ENCODE measurements at places on chromosomes 12 and 14.

DNA sequence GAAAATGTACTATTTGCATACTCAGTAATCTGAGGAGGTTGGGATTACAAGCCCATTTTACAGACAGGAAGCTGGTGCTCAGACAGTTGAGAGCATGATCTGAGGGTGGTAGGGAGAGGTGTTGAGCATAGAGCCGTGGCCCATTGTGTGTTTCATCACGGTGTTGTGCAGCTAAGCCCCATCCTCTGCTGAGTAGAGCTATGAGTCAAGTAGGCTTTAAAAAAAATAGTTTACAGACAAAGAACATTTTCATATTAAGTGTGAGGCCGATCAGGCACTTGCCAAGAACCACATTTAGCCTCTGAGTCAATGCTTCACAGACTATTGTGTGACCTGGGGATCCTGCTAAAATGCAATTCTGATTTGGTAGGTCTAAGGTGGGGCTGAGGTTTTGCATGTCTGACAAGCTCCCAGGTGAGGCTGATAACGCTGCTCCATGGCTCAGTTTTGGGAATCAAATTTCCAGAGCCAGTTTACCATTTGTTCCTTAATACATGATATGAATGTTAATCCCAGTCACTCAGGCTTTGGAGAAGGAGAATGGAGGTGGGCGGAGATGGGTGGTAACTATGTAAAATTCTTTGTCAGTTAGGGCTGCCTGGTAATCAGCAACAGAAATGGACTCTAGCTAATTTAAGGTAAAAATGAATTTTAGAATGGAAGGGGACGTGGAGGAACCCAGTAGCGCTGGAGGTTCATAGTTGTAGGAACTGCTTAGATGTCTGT, 22.2 kb downstream of the ZNF664 start:
- no peak for DNase-seq

- peak; percentile 6 for DNase-seq
Measured at GRCh38 chr14:31692376-31692781, 131.2 kb downstream of the NUBPL start.

GRCh38 chr14:55693904-55694303, 113.9 kb downstream of the KTN1 start:
- DNase-seq, result no peak

GRCh38 chr12:68453876-68454275, 121.7 kb upstream of the MDM1 start:
- no peak for DNase-seq

DNA sequence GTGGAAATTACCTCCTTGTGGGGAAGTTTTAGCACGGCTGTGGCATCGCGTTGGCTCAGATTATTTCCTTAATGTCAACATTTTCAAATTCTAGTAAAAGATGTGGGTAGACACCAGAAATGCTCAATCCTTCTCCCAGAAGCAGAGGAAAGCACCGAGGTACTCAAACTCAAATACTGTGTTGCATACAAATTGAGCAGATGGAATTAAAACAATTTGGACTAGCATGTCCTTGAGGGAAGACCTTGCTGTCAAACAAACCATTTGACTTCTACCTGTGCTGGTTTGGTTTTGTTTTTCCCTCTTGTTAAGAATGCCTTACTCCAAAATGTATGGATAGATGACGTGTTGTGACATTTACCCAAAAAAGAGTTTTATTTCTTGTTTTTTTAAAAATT, 136.4 kb downstream of the CNTN1 start:
- no peak for DNase-seq

DNA sequence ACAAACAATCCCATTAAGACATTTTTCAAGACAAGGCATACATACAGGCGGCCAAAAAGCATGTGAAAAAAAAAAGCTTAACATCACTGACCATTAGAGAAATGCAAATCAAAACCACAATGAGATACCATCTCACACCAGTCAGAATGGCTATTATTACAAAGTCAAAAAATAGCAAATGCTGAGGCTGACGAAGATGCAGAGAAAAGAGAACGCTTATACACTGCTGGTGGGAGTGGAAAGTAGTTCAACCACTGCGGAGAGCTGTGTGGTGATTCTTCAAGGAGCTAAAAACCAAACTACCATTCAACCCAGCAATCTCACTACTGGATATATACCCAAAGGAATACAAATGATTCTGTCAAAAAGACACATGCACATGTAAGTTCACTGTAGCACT, 216.7 kb downstream of the FOXG1 start:
- DNase-seq, result no peak

DNA sequence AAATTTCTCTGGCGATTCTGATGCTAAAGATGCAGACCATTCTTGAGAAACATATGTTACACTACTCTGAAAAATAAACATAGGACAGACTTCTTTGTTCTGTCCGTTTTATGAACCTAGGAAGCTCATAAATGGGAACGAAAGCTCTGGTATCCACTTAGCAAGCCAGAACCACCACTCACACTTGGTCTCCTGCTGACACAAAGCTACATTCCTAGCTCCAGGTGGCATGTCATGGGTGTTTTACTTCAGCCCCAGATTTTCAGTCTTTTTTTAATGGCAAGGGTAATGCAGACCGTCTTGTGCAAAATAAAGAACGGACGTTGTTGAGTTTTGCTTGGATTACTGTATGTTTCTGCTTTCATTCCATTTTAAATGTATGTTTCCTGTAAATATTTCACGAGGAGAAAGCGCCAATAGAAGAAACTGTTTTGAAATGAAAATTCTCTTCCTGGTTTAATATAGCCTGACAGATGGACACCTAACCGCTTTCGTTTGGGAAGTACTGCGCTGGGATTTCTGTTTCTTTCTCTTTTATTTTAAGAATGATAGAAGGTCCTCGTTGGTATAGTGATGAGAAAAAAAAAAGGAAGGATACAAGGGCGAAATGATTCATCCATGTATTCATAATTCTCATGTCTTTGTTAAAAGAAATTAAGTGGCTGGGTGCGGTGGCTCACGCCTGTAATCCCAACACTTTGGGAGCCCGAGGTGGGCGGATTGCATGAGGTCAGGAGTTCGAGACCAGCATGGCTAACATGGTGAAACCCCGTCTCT, 871 bp upstream of the COQ5 start:
- peak; percentile 60 for DNase-seq

- DNase-seq, result no peak
Measured at GRCh38 chr12:108784270-108784669, 53.0 kb upstream of the CORO1C start.

- no peak for DNase-seq
Measured at GRCh38 chr12:16291032-16291431, 13.5 kb upstream of the SLC15A5 start.

GRCh38 chr14:75234173-75235115, 44.2 kb upstream of the FOS start:
- DNase-seq, result peak; percentile 82

DNA sequence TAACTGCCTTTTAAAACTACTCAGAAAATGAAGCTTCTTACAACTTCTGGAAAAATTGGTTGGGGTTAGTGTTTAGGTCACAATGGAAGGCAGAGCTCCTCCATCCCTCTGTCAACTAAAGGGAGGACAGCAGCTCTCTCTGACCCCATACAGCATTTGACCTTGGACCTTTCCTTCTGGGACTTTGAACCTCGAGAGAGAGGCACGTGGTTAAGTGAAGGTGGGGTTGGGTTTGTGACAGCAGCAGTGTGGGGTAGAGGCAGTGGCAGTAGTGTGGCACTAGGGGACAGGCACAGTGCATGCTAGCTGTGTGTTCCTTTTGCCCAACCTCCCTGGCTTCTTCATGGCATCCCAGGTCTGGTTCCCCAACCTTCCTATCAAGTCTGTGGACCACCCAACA, 9.4 kb upstream of the C12orf75 start:
- no peak for DNase-seq

DNA sequence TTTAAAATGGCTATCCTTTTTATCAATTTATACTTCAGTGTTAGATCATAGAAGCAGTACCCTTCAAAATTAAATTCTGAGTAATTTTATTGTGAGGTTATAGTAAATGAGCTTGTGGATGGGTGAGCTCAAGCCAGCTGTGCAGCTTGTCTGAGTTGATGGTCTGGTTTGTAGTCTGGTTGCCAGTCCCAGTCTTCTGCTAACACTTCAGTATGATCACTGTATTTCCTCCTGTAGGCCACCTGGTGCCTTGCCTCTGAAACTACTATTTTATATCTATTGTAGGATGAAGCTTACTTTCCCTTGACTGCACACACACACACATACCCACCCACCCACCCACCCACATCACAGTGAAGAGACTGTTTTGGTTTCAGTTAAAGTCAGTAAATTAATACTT, 496.4 kb downstream of the PCNX1 start:
- no peak for DNase-seq

DNA sequence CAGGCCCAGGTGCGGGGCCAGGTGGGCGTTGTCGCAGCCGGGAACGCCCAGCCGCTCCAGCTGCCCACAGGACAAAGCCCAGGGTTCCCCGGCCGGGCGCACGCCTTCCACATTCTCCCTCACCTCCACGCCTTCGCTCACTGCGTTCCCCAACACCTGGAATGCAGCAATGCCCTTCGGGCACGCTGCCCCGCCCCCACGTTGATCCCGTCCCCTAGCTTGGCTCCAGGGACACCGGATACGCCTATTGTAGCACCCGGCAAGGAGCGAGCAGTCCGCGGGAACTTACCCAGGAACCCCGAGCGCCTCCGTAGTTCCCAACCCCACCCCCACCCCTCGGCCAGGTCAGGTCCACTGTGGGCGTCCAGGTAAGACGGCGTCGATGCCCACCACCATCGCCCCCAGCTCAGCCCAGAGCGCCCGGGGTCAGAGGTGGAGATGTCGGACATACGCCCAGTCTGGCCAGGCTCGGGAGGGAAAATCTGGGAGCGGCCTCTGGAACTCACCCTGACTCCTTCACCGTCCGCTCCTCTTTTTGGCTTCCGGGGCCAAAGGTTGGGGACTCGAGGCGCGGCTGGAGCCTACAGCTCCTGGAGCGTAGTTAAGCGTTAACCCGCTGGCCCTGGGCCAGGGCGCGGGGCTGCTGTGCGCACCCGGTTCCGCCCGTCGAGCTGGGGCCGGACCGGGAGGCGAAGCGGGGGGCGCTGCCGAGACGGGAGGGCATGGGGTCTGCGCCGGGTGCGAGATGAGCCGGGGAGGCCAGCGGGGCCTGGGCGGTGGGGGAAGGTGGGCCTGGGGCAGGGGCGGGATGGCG, 594 bp upstream of the CEP170B start:
- DNase-seq, result no peak

DNA sequence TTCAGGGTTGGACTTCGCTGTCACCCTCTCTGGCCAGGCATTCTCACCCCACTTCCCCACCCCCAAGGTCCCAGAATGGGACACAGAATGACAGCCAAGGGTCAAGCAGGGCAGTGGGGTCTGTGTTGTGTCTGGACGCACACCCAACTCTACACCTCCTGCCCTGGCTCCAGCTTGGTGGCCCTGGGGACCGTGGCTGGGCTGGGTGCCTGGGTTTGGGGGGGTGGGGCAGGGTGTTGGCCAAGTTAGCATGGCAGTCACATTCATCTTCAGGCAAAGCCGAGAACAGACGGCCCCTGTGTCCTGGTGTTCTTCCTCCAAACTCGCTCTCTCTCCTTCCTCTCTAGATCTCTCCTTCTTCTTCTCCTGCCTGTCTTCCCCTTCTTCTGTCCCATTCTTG, 5.6 kb downstream of the LRP1 start:
- DNase-seq, result no peak

DNA sequence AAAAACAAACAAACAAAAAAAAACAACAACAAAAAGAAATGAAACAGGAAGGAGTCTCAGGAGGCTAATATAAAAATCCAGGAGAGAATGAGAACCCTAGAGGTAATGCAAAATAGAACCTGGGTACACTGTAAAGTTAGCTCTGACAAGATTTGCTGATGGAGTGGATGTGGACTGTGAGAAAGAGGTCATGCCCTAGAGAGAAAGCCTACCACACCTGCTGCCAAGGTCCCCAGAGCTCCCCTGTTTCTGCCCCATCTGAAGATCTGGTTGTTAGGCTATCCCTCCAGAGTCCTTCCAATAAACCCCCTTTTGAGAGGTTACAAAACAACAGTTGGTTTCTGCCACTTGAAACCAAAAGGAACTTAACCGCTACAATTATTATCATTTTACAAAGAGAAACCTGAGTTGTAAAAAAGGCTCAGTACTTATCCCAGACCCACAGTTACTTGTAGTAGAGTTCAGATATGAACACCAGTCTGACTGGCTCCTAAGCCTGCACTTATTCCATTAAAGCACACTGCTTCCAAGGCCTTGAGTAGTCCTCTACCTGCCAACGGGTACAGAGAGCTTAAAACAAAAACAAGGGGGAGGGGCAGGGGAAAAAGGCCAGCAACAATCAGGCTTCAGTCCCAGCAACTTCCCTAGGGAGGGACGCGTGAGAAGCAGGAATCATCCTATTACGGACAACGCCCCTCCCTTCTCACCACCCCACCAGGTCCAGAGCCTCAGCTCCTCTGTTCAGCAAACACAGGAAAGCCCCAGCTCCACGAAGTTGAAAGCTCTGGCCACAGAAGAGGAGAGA, 27.7 kb downstream of the PPP1R13B start:
- no peak for DNase-seq

DNA sequence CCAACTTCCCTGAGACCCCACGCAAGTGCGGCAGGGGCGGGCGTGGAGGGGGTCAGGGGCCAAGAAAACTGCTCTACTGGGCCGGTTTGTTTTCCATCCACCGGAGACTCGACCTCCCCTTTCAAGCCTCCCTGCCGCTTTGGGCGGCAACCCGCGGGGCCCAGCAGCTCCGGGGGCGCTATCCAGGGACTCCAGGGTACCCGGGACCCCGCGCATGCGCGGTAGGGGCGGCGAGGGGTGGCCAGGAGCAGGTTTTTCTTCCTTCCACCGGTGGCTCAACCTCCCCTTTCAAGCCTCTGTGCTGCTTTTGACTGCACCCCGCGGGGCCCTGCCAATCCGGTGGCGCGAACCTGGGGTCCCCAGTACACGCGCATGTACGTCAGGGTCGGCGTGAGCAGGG, 323.5 kb downstream of the ALG10 start:
- no peak for DNase-seq

DNA sequence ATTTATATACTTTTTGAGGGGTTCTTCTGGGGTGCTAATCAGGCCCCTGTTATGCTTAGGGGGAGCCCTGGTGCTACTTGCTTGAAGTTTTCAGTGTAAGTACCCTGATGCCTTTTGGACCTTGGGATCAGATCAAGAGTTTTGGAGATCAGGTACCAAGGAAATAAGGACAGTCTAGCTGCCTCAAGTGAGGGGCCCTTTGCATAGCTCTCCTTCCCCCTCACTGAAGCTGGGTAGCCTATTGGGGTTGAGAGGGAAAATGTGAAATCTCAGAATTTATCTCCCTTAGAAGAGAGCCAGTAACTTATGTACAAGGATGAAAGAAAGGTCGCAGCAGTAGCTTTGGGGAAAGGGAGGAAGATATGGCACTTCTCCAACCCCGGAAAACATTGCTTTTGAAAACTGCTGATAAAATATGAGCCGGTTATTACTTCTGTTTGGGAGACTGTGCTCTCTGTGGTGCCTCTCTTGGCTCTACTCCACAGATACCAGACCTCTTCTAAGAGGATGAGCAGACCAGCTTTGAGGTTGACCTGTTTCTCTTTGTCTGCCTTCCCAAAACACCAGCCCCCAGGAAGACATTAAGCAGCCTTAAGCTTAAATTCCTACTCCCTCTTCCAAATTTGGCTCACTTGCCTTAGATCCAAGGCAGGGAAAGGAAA, 8.8 kb upstream of the AMHR2 start:
- no peak for DNase-seq

Data from pons (tissue), 1 donor.